Left lung (tissue), 14 donors: ENCODE measurements at places on chromosomes 2 and 18. TPM values are rescaled to one million over a fixed set of nuclear protein-coding genes. Genes with fewer than 3 reads are reported as not detected.
A peak's percentile ranks its signal among the peaks of the same experiment; 100 is the strongest.

The TNFRSF11A gene
- total RNA-seq: 8.9 TPM

DNA sequence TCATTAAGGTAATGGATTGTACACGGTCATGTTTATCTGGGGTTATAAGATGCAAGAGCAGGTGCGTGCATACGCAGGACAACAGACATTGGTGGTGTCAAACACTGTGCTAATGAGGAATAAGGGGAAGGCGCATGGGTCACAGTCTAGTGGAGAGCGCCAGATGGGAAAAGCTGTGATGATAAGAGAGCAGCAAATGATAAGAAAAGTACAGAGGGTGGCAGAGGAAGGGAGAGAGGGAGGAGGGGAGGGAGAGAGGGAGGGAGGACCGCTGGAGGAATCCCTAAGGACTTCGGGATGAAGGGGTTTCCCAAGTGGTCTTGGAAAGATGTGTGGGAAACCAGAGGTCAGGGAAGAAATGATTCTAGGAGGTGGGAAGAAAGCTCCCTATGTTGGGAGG lies 2.9 kb downstream of the TNFRSF11A start:
- no peak overlapping the region for H3K27ac ChIP-seq
- no peak overlapping the region for H3K4me3 ChIP-seq
- H3K27me3 ChIP-seq: peaks cover 26% of the 10 kb centered on the region
- H3K36me3 ChIP-seq: no peaks in the 10 kb centered on the region
- H3K4me1 ChIP-seq: peaks cover 8% of the 10 kb centered on the region

GRCh38 chr2:96111257-96111640 lies 5.1 kb downstream of the ADRA2B start:
- peaks cover 3% of the 10 kb centered on the region for H3K4me1 ChIP-seq
- no peaks in the 10 kb centered on the region for H3K36me3 ChIP-seq
- peaks cover 12% of the 10 kb centered on the region for H3K27me3 ChIP-seq
- no peak for DNase-seq
- H3K27ac ChIP-seq: no peak overlapping the region

DNA sequence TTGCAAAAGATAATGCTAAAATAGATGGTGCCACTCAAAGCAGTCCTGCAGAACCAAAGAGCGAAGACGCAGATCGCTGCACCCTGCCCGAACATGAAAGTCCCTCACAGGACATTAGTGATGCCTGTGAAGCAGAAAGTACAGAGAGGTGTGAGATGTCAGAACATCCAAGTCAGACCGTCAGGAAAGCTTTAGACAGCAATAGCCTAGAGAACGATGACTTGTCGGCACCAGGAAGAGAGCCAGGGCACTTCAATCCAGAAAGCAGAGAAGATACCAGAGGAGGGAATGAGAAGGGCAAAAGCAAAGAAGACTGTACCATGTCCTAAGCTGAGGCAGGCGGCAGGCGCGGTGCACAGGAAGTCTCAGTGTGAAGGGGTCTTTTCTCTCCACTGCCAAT lies 34.8 kb upstream of the RBM44 start:
- H3K4me1 ChIP-seq: no peaks in the 10 kb centered on the region
- H3K4me3 ChIP-seq: no peak overlapping the region
- H3K36me3 ChIP-seq: peaks cover 93% of the 10 kb centered on the region
- DNase-seq: no peak
- H3K27me3 ChIP-seq: no peaks in the 10 kb centered on the region

The CAPN14 gene
- 0.26 TPM for total RNA-seq

The MROH2A gene
- total RNA-seq: not detected

GRCh38 chr18:2672410-2672809 lies 16.9 kb downstream of the SMCHD1 start:
- H3K27ac ChIP-seq: no peak overlapping the region
- no peak overlapping the region for H3K4me3 ChIP-seq
- peaks cover 100% of the 10 kb centered on the region for H3K36me3 ChIP-seq
- H3K4me1 ChIP-seq: no peaks in the 10 kb centered on the region
- DNase-seq: no peak

- H3K4me1 ChIP-seq: no peaks in the 10 kb centered on the region
- no peaks in the 10 kb centered on the region for H3K27me3 ChIP-seq
- H3K27ac ChIP-seq: no peak overlapping the region
Observed at GRCh38 chr2:205405194-205405593, 277.1 kb upstream of the NRP2 start.

- no peaks in the 10 kb centered on the region for H3K36me3 ChIP-seq
- peaks cover 15% of the 10 kb centered on the region for H3K4me1 ChIP-seq
- peak overlapping the region; percentile 87 for H3K4me3 ChIP-seq
Observed at GRCh38 chr2:38876407-38876806, 631 bp downstream of the MORN2 start.

DNA sequence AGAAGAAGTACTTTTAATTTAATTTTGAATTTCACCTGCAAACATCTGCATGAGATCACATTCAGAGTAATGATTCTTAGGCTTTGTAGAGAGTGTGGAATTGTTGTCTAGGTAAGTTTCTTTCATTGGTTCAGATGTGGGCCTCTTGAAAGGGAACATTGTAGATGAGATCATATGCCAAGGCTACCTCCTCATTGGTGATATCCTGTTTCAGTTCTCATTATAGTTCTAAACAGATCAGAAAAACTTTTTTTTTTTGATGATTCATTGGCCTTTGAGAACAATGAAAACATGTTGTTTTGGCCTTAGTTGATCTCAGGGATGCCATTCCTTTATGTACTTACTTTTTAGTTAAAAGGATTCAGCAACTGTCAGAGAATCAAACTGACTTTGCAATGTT lies 44.5 kb downstream of the EML6 start:
- no peak overlapping the region for H3K27ac ChIP-seq
- DNase-seq: no peak
- no peaks in the 10 kb centered on the region for H3K36me3 ChIP-seq
- no peaks in the 10 kb centered on the region for H3K4me1 ChIP-seq
- no peak overlapping the region for H3K4me3 ChIP-seq

DNA sequence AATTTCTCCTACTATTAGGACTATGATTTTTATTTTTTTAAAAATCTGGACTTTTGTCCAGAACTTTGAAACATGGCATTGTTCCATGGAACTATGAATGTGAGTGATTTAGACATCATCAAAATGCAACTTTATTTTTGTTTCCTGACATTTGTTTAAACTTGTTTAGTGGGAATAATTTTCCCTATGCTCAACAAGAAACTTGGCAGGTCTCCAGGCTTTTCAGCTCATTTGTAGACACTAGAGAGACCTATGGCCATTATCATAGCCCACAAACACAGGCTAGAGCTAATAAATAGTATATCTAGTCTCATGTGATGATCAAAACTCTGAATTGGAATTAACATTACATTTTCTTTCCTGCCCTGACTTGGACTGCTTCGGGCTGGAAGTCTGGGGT lies 145.1 kb upstream of the CELF4 start:
- no peak overlapping the region for H3K27ac ChIP-seq
- H3K36me3 ChIP-seq: no peaks in the 10 kb centered on the region
- H3K4me1 ChIP-seq: no peaks in the 10 kb centered on the region
- peak; percentile 86 for DNase-seq

GRCh38 chr18:44579028-44579702 lies 101.5 kb upstream of the SETBP1 start:
- DNase-seq: no peak
- H3K36me3 ChIP-seq: no peaks in the 10 kb centered on the region
- no peaks in the 10 kb centered on the region for H3K27me3 ChIP-seq
- H3K27ac ChIP-seq: no peak overlapping the region
- no peak overlapping the region for H3K4me3 ChIP-seq
- no peaks in the 10 kb centered on the region for H3K4me1 ChIP-seq

GRCh38 chr2:240433973-240434727 lies 1.3 kb upstream of the GPC1 start:
- H3K27me3 ChIP-seq: peaks cover 86% of the 10 kb centered on the region
- peaks cover 25% of the 10 kb centered on the region for H3K4me1 ChIP-seq
- no peaks in the 10 kb centered on the region for H3K36me3 ChIP-seq
- no peak for DNase-seq

The SMAD2 gene
- 143 TPM for total RNA-seq

GRCh38 chr2:173720306-173720705 lies 244.9 kb downstream of the SP3 start:
- H3K4me1 ChIP-seq: no peaks in the 10 kb centered on the region
- H3K36me3 ChIP-seq: no peaks in the 10 kb centered on the region
- H3K4me3 ChIP-seq: no peak overlapping the region
- H3K27ac ChIP-seq: no peak overlapping the region
- H3K27me3 ChIP-seq: no peaks in the 10 kb centered on the region
- DNase-seq: no peak

The ELOA2 gene
- not detected for total RNA-seq

DNA sequence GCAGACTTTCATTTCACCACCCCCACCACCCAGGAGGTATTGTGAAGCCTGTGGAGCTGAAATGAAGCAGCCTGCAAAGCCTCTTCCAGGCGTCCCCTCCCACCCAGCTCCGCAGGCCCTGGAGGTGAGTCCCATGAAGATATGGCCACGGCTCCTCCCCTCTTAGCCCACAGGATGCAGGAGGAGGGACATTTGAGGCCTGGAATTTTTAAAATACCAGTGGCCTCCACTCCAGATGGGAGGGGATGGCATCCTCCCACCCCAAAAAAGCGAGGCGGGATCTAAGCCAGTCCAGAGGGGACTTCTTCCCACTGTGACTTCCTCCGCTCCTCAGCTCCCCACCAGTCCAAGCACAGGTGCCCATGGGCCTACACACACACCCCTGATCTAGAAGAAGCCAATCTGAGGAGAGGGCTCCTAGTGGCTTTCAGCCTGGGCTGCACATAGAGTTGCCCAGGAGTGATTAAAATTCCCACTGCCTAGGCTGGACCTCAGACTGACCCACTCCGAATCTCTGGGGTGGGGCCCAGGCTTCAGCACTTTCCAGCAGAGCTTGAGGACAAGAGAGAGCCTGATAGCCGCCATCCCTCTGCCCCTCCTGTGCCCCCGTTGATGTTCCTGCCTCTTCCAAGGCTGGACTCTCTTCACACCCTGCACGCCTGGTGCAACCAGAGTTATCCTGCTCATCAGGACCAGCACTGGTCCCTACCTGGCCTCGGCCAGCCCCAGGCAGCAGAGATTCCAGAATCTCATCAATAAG lies 206.9 kb downstream of the TNS1 start:
- H3K27ac ChIP-seq: no peak overlapping the region
- H3K4me3 ChIP-seq: no peak overlapping the region
- no peak for DNase-seq
- peaks cover 46% of the 10 kb centered on the region for H3K4me1 ChIP-seq

- H3K4me3 ChIP-seq: no peak overlapping the region
- no peak overlapping the region for H3K27ac ChIP-seq
- no peak for DNase-seq
- H3K36me3 ChIP-seq: peaks cover 25% of the 10 kb centered on the region
- no peaks in the 10 kb centered on the region for H3K4me1 ChIP-seq
- no peaks in the 10 kb centered on the region for H3K27me3 ChIP-seq
Observed at GRCh38 chr2:197113275-197113711, 186.8 kb upstream of the PGAP1 start.

- H3K36me3 ChIP-seq: no peaks in the 10 kb centered on the region
- H3K27ac ChIP-seq: no peak overlapping the region
- H3K4me3 ChIP-seq: no peak overlapping the region
- DNase-seq: no peak
- no peaks in the 10 kb centered on the region for H3K4me1 ChIP-seq
Observed at GRCh38 chr18:78595453-78595852, 384.2 kb upstream of the SALL3 start.

DNA sequence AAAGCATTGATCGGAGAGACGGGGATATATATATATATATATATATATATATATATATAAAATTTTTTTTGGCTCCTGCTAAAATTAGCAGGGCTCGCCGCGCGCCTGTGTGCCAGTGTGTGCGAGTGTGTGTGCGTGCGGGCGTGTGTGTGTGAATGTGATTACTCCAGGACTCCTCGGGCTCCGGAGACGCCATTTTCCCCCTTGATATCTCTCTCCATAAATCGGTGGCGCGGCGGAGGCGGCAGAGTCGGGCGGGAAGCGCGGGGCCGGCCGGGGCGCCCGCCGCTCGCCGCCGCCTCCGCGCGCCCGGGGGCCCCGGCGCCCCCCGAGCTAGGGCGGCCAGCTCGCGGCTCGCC lies 795 bp upstream of the SETBP1 start:
- no peaks in the 10 kb centered on the region for H3K27me3 ChIP-seq
- DNase-seq: peak; percentile 66
- H3K4me1 ChIP-seq: peaks cover 3% of the 10 kb centered on the region
- H3K4me3 ChIP-seq: peak overlapping the region; percentile 65

DNA sequence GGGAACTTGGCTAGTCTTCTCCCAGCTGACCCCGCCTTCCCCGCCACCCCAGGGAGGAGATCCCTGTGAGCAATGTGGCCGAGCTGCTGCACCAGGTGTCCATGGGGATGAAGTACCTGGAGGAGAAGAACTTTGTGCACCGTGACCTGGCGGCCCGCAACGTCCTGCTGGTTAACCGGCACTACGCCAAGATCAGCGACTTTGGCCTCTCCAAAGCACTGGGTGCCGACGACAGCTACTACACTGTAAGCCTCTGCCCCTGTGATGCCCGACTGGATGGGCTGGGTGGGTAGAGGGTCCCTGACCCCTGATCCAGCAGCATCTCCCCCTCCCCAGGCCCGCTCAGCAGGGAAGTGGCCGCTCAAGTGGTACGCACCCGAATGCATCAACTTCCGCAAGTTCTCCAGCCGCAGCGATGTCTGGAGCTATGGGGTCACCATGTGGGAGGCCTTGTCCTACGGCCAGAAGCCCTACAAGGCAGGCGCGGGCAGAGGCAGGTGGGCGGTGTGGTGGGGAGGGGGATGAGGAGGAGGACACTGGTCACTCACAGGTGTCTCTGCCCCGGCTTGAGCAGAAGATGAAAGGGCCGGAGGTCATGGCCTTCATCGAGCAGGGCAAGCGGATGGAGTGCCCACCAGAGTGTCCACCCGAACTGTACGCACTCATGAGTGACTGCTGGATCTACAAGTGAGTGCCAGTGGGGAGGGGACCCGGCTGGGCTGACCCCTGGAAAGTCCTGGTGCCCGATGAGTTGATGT lies 24.2 kb downstream of the ZAP70 start:
- no peak overlapping the region for H3K4me3 ChIP-seq
- no peaks in the 10 kb centered on the region for H3K36me3 ChIP-seq
- no peaks in the 10 kb centered on the region for H3K27me3 ChIP-seq
- DNase-seq: no peak

DNA sequence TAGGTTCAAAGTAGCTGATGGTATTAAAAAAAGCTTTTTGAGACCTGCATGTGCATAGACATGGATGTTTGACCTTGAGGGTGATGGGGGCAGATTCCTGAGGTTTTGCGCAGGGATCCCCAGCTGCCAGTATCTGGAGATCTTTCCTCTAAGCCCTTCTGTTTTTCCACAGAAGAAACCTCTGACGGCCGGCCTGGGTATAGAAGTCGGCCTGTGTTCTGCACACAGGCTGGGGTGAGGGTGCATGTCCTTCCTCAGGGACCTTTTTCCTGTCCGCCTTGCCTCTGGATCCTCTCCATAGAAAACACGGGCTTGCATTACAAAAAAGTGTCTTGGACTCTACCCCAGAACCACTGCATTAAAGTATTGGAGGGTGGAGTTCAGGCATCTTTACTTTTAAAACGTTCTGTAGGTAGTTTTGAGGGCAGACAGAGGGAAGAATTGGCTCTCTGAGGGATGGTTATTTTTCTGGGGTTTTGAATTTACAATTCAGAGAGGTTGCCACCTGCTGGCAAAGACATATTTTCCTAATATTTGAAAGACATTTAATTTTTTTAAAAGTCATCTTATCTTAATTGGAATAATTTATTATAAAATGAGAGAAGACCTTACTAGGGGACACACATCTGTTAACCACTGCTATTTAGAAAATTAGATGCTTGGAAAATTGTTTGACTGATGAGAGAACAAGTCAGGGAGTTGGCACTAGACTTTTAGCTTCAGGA lies 350.6 kb downstream of the DCDC2C start:
- no peaks in the 10 kb centered on the region for H3K4me1 ChIP-seq
- DNase-seq: no peak
- H3K27ac ChIP-seq: no peak overlapping the region
- no peak overlapping the region for H3K4me3 ChIP-seq
- peaks cover 4% of the 10 kb centered on the region for H3K27me3 ChIP-seq
- no peaks in the 10 kb centered on the region for H3K36me3 ChIP-seq
